K562 (cell line): ENCODE measurements at places on chromosomes 16 and 17. TPM values are rescaled to one million over a fixed set of nuclear protein-coding genes. Genes with fewer than 3 reads are reported as not detected.

DNA sequence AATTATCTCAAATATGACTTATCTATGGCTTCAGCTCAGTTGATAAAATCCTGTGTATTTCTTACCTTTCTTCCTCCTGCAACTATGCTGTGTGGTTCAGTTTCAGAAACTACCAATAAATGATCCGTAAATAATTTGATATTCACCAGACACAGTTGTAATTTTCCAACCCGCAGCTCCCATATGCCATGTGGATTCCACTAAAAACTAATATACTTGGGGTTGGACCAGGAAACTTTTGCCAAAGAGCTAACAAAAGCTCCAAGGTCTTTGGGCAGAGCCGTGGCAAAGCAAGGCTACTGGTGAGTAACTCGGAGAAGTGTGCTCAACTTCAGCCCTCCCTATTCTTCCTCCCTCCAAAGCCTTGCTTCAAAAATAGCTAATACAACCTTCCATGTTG lies 2.3 kb upstream of the CHST6 start:
- H3K27ac ChIP-seq: no peak overlapping the region
- H3K4me3 ChIP-seq: no peak overlapping the region
- H3K27me3 ChIP-seq: peaks cover 14% of the 10 kb centered on the region; the same call in 2 of the 3 replicates
- no peaks in the 10 kb centered on the region for H3K36me3 ChIP-seq
- DNase-seq: no peak

- no peak overlapping the region for H3K4me3 ChIP-seq
- H3K27ac ChIP-seq: no peak overlapping the region
- H3K27me3 ChIP-seq: peaks cover 15% of the 10 kb centered on the region; the same call in 1 of the 2 replicates
Measured at GRCh38 chr17:36475346-36475970, 11.0 kb upstream of the ZNHIT3 start.

GRCh38 chr16:57447186-57447962 lies at the start of the genes CIAPIN1 and COQ9:
TSS of gene CIAPIN1 (minus strand) at chr16:57447385. CDS start at chr16:57440928, 6,457 bp downstream.
TSS of gene COQ9 (plus strand) at chr16:57447479. CDS start at chr16:57447506, 27 bp downstream.
- peaks cover 11% of the 10 kb centered on the region; the same call in 1 of the 2 replicates for H3K4me1 ChIP-seq
- peak; percentile 94 for DNase-seq
- H3K4me3 ChIP-seq: peak within 1 kb of the TSS; percentile 88

Gene PERCC1
- not detected in 2 replicates for total RNA-seq
